D341Med (cell line): ENCODE measurements at places on chromosomes 6 and 20.

DNA sequence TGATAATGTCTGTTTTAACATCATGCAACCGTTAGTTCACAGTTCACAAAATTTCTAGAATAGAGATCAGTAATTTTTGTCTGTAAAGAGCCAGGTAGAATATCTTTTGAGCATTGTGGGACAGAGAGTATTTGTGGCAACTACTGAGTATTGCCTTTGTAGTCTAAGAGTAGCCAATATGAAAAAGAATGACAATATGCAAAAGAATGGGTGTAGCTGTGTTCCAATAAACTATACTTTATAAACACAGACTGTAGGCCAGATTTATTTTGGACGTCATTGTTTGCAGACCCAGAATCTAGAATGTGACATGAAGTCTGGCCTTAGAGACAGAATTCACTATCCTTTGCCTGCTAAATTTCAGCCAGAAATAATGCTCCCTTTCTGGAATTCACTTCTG lies 694.1 kb upstream of the MMS22L start:
- DNase-seq: no peak

- no peak for DNase-seq
Measured at GRCh38 chr6:89252907-89253306, 35.7 kb upstream of the GABRR1 start.

DNA sequence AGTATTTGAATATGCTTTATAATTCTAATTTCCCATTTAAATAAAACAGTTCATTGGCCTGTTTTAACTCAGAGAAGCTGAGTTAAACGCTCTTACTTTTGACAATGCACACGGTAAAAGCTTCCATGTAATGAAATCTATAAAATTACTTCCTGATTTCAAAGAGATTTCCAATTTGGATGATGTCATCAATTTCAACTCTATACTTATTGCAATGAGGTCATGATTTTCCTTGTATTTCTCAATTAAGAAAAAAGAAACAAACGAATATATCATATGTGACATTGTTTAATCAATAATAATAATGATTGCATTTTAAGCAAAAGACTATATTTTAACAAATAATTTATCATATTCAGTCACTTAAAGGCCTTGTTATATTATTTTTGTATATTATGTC lies 926.1 kb upstream of the MANEA start:
- no peak for DNase-seq

- no peak for DNase-seq
Measured at GRCh38 chr6:14616656-14617055, 499.1 kb downstream of the CD83 start.

DNA sequence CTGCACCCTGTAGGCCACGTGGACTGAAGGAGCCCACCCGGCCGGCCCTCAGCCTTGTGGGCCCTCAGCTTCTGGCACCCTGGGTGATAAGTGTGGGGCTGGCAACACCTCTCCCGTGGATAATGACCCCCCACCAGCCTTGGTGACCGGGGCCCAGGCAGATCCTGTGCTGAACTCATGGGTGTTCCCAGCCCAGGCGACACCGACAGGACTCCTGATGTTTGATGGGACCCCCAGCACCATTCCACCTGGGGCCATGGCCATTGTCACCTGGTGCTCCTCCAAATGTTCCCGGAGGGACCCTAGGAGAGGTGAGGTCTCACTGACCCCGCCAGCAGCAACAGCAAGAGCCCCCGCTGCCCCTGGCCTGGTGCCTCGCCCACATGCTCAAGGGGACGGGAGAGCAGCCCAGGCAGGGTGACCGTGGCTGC lies 19.4 kb upstream of the FRMD1 start:
- no peak for DNase-seq

DNA sequence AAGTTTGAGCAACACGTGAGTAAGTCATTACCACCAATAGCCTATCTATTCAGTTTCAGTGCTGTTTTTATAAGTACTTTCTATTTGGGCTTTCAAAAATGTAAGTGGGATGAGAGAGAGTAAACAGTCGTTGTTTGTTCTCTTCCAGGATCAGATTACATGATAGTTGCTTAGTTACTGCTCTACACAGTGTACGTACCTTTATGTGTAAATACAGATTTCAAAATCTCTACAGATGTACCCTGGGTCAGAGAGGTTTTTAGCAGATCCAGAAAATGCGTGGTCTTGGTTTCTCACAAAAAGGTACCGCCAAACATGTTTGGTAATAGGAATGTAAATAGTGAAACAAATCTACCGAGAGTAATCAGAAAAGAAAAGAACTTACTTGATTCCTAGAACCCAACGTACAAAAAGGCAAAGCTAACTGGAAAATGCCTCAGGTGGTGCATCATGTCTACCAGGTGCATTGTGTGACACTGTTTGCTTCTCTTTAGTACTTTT lies 421.1 kb downstream of the BCKDHB start:
- DNase-seq: no peak

GRCh38 chr20:47330933-47331708 lies 25.4 kb downstream of the ZMYND8 start:
- peak; percentile 17 for DNase-seq

GRCh38 chr6:169654598-169655391 lies 47.0 kb downstream of the WDR27 start:
- no peak for DNase-seq

- DNase-seq: peak; percentile 38
Measured at GRCh38 chr6:9140172-9140571, 704.8 kb upstream of the SLC35B3 start.

DNA sequence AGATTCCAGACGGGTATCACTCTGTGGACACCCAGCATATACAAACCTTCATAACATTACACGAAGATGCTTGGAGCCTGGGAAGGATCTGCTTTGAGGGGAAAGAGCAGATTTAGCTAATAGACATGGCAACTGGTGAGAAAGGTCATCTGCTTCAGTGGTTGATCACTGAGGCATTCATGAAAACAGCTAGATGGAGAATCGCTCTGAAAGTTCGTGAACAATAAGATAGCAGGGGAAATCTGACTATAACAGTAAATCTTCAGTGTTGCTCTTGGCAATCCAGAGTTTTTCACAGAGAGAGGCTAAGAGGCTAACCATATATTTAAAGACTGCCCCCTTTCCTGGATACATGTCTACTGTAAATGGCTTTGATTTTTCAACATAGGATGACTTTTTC lies 245.3 kb downstream of the FARS2 start:
- no peak for DNase-seq
